ENCODE measurements at places on chromosomes 12 and 14.

GRCh38 chr14:57346741-57347140 lies 43.6 kb upstream of the NAA30 start:
- DNase-seq, result peak; percentile 5

GRCh38 chr14:90460136-90460535 lies 63.3 kb downstream of the CALM1 start:
- DNase-seq, result no peak

DNA sequence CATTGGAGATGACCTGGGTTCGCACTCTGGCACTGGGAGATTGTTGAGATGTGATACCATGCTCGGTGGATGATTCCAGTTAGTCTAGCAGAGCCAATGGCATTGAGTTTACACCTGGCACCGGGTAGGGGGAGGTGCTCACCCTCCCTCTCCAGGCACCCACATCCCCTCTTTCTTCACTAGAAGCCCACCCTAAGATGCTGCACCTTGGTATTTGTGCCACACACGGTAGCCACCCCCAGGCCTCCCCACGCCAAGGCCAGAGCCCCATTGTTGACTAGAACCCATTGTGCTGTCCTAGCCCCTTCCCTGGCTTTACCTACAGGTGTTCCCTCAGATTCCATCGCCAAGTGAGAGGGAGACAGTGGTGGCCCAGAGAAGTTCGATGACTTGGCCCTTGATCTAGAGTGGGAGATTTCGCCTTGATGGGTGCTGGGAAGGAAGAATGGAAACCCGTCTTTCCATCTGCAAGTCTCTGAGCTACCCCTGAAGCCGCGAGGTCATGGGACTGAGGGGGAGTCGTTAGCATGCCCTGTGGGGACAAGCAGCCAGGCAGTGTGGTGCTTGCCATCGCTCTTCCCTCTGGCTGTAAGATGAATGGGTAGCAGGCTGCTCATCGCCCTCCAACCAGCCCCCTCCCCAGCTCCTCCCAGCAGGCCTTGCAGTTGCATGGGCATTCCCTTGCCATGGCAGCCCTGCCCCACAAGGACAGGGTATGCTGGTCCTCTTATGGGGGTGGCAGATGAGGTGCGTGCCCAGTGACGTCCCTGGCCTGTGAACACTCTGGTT lies 8.7 kb downstream of the CCND2 start:
- DNase-seq, result no peak

GRCh38 chr12:85448548-85449139 lies 168.6 kb downstream of the ALX1 start:
- no peak for DNase-seq

GRCh38 chr12:101713059-101713682 lies 15.7 kb downstream of the CHPT1 start:
- DNase-seq, result no peak

DNA sequence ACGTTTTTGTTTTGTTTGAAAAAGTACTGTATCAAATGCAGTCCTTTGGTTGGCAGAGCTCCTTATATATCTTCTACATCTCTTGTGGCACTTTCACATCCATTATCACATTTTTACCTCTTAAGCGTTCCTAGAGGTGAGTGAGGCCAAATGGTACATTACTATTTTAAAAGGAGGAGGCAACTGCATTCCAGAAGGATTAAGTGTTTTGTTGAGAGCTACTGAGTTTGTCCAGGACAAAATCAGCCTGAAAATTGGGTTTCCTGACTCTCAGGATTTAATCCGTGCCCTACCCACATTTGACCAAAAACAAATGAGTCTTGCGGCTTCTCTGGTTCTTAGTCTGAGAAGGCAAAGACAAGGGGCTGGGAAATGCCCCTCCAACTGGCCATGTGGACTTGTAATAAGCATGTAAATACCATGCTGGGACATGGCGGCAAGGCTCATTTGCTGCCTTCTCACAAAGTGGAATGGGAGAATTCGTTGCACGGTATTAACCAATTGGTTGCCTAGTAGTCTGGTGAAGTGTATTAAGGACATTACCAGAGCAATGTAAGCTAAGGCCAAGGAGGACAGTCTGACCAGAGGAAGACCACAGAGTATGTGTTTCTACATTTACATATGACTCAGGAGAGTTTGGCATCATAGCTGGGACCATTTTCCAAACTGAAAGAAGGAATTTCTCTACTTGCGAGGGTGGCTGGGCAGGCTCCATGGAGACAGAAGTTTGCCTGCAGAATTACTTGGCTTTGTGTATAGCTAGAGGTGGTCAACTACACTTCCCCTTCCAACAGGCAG lies 175.8 kb upstream of the PLXNC1 start:
- no peak for DNase-seq

DNA sequence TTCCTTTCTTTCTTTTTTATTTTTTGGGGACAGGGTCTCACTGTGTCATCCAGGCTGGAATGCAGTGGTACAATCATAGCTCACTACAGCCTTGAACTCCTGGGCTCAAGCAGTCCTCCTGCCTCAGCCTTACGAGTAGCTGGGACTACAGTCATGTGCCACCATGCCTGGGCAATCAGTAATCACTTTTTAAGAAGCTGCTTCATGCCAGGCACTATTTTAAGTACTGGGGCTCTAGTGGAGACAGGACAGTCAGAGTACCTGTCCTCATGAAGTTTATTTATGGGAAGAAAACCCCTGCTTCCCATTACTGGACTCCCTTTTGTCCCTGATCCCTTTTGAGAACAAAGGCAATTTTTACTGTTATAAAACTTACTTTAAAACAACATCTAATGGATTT lies 124.0 kb upstream of the NPAS3 start:
- no peak for DNase-seq

GRCh38 chr14:50055461-50056228 lies 60.7 kb downstream of the VCPKMT start:
- DNase-seq, result no peak

- DNase-seq, result no peak
Observed at GRCh38 chr14:61516964-61517653, 178.2 kb upstream of the HIF1A start.

- no peak for DNase-seq
Observed at GRCh38 chr14:54356172-54356571, 40.6 kb upstream of the CDKN3 start.

DNA sequence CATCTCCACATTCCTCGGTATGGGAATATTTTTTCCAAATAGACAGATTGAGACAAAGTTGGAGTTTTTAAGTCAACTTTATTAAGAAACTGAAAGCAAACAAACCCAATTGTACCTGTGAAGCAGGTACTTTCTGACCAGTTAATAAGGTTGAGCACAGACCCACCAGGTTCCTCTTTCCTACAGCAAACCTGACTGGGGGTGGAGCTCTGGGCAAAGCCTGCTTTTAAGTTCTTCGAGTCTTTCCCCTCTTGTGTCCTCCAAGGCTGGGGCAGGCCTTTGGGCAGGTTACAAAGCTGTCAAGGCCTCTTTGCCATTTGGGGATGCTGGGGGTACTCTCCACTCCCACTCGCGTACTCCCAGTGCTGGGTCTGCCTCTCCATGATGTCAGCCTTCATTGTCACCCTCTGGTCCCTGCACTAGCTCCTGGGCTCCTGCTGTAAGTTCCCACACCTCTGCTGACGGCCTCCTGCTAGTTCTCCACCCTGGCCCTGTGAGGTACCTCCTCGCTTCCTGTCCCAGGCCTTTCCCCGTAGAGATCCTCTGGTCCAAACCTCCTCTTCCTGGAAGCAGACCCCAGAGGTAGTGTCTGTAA lies 3.2 kb downstream of the KCNH3 start:
- DNase-seq, result no peak

DNA sequence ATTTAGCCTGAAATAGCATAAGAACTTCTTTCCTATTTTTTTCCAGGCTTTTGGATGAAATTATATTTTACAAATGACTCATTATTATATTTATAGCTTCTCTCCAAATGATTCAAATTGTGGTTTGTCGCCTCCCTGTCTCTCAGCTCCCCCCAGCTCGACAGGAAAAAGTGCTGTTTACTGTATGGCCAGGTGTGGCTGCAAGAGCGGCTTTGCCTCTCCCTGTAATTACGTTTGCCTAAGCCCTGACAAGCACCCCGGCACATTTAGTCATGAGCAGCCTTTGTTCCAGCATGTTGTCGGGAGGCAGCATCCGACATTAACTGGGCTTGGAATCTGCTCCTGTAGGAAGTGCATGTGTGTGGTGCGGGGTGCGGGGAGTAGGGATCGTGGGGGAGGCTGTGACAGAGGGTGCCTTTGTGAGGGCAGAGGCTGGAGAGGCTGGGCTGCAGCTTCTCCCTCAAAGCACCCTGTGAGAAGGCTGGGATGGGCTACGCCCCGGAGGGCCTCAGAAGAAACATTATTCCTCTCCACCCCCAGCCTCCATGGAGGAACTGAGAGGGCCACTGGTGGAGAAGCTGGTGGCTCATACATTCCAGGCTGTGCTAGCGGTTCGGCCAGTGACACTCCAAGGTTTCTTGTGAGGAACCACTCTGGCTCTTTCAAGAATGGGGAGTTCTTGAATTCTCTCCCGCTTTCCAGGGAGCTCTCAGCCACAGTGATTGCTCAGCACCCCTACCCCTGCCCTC lies 42.1 kb upstream of the CTDSP2 start:
- peak; percentile 87 for DNase-seq

DNA sequence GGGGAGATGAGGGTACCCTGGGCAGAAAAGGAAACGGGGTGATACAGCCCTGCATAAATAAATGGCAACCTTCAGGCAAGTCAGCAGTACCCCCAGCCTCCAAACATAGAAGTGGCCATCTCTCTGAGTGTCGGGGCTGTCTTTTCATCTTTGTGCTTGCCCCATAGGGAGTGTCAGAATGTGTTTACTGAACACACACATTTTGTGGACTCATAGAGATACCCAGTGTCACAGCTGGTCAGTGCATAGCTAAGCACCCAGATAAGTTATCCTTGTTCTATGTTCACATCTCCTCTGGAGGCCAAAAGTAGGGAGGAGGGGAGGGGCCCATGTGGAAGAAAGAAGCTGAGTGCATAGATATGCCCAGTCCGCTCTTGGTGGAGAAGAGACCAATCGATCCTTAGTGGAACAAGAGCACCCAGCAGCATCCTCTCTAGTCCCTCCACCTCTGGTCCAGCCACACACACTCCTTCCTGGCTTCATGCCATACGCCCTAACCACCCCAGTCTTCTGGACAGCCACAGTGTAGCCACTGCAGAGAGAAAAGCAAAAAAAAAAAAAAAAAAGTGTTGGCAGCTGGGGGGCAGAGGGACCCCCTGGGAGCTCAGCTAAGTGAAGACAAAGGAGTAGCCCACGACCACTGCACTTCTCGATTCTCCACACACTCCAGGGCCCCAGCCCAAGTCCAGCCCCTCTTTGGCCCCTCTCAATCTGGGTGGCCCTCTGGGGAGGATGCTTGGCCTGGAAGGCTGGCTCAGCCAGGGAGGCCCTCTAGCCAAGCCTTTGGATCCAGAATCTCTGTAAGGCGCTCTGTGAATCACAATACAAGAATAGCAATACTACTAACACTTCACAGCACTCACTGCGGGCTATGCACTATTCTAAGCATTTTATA lies 2.6 kb downstream of the ITGA7 start:
- no peak for DNase-seq

GRCh38 chr12:8742501-8742900 lies 44.7 kb downstream of the RIMKLB start:
- DNase-seq, result no peak

- no peak for DNase-seq
Observed at GRCh38 chr14:62189698-62190097, 427.5 kb downstream of the SNAPC1 start.

- no peak for DNase-seq
Observed at GRCh38 chr12:131815131-131815530, 13.1 kb upstream of the MMP17 start.

DNA sequence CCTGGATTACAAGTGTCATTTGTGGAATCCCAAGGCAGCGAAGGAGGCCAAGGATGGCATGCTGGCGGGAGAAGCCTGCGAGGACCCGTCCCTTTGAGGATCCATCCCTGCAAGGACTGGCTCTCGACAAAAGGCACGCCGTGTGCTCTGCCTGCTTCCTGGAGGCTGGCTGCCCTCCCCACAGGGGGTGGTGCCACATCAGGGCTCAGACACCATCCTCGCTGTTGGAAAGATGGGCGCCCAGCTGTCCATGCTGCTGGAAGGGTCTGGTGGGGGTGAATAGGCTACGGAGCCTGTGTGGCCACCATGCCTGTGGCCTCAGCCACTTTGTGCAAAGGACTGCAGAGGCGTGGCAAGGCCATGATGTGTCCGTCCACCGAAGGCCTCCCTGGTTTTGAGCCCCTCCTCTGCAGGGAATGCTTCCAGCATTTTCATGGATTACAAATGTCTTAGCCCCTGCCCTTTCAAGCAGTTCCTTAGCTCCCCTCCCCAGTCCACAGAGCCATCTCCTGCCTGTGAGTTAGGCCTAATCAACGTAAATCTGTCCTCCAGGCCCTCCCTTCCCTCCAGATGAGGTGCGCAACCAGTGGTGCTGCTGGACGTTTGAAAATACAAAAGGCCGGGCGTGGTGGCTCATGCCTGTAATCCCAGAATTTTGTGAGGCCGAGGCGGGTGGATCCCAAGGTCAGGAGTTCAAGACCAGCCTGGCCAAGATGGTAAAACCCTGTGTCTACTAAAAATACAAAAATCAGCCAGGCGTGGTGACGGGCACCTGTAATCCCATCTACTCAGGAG lies 22.1 kb downstream of the ZBTB42 start:
- no peak for DNase-seq

GRCh38 chr12:94265539-94265938 lies 117.2 kb downstream of the PLXNC1 start:
- DNase-seq, result no peak

GRCh38 chr14:93116676-93117200 lies 1.0 kb upstream of the ITPK1 start:
- DNase-seq, result no peak

GRCh38 chr14:49019467-49020115 lies 566.6 kb downstream of the RPS29 start:
- DNase-seq, result no peak

- no peak for DNase-seq
Observed at GRCh38 chr14:83470466-83470865, 1936.8 kb upstream of the SEL1L start.

GRCh38 chr12:115074617-115075016 lies 390.6 kb upstream of the TBX3 start:
- no peak for DNase-seq

- no peak for DNase-seq
Observed at GRCh38 chr14:58797010-58797429, 159.3 kb downstream of the DACT1 start.

DNA sequence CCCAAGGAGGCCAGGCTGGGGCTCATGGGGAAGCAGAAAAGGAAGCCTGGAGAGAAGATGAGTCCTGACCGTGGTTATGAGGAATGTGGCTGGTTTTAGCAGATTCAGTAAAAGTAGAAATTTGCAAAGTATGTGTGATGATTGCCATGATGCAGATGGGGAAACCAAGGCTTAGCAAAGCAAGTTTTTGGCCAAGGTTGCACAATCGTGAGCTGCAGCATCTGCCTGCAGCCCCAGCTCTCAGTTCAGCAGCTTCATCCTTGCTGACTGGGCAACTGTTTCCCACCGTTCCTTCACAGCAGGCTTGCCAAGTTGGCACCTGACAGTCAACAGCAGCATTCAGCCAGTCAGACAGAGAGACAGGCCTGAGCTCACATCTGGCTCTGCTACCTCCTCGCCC lies 656.7 kb downstream of the MED13L start:
- no peak for DNase-seq

- DNase-seq, result no peak
Observed at GRCh38 chr12:123114304-123115083, 36.4 kb downstream of the PITPNM2 start.

GRCh38 chr14:54857830-54858269 lies 44.8 kb downstream of the GCH1 start:
- DNase-seq, result no peak

- no peak for DNase-seq
Observed at GRCh38 chr12:44875954-44876543, at the start of gene NELL2. Gene NELL2 (minus strand): TSS chr12:44876315. CDS start chr12:44875869, 446 bp downstream.

- no peak for DNase-seq
Observed at GRCh38 chr14:102469261-102469660, 40.3 kb downstream of the ANKRD9 start.
